ENCODE measurements at places on chromosomes 3 and 15.

DNA sequence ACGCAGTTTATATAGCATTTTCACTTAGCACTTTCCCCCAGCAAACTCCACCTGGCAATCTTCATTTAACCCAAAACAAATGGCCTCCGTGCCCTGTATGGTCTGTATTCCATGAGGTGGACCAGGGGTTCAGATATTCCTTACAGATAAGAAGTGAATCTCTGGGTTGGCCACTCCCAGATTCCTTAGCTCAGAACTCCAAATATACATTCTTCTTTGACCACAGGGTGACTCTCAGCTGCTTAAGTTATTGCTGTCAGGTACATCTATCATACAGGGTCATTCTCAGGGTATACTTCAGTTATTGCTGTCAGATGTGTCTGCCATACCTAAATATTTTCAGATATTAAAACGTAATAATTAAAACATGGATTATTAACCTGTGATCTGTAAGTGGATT, 229.8 kb downstream of the TBL1XR1 start:
- no peak for DNase-seq

GRCh38 chr15:63292771-63293170, 15.4 kb downstream of the APH1B start:
- no peak for DNase-seq

GRCh38 chr3:156577736-156578135, 22.8 kb upstream of the SSR3 start:
- DNase-seq, result no peak

- DNase-seq, result no peak
These were observed 235.7 kb downstream of the THRB start for GRCh38 chr3:24258727-24259600.

DNA sequence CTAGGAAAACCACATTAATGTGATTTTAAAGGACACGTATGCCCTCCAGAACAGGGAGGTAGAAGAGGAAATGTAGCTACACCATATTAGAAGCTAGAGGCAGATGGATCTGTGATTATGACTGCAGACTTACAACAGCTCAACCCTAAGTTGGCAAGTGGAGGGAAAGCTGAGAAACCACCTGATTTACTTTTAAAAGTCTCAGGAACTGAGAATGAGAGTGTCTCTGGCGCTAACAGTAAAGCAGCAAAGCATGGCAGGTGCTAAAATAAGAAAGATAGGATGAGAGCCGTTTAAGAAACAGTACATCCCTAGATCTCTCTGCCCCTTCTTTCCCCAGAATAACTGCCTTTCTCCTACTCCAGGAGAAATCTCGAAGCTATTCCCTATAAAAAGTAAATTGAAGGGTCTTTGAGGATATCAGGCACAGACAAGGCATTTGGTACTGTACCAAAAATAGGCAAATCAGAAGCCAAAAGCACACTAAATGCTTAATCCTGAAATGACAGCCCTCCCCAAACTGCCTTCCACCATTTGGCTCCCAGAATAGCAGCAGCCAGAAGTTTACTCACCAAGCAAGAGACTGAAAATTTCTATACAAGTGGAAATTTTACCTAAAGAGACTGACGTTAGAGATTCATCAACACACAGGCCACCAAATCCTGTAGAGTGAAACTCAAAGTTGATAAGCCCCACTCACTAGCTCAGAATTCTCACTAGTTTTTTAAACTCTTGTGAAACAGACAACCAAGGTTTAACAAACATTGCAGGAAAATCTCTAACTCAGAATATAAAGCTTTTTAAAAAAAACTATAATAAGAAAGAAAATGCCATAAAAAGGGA, 34.3 kb upstream of the PARP14 start:
- DNase-seq, result no peak

DNA sequence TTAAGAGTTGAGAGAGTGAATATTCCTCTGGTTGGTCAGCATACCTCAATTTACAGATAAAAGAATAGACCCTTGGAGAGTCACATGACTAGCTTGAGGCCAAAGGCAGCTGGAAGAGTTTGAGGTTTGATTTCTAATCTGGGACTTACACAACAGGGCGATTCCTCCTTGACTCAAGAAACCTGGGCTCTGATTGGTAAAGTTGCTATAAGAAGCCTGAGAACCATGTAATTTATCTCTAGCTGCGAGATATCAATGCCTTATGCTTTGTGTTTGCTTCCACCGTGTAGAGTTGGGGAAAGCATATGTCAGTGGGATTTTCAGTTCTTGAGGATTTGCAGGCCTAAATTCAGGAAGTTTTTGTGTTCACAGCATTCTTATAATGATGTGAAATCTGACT, 206.0 kb downstream of the KLHL25 start:
- DNase-seq, result no peak

DNA sequence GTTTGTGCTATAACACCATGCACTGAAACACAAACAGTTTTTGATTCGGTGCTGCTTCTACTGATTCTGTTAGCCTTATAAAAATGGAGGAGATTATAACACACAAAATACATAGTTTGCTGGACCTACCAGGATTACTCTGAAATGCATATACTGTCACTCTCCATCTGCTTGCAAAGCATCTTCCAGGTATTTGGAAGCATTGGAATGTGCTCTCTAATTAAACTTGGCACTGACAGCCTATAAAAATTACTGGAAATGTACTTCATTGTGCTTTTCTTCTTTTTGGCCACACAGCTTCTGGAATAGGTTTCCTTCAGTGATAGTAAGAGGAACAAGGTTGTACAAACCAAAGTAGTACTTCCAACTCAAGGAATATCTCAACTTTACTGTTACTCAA, 376.1 kb downstream of the UNC13C start:
- DNase-seq, result no peak

DNA sequence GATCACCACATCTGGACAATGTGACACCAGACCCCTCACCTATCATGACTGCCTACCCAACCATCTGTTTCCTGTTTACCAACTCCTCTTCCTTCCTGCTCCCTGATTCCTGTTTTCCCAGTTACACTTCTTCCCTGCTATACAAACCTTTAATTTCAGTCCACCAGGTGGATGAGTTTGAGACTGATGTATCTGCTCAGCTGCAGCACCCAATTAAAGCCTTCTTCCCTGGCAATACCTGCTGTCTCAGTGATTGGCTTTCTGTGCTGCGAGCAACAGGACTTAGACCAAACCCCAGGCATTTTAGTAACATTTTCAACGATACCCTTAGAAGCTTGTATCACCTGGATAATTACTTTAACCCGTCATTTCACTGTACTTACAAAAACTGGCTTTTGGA, 968.2 kb upstream of the NR2F2 start:
- DNase-seq, result no peak

GRCh38 chr3:190862209-190863118, at the start of gene GMNC:
GMNC (minus strand) TSS chr3:190862694; CDS start chr3:190862615, 79 bp downstream.
- DNase-seq, result no peak

- DNase-seq, result no peak
These were observed 7.0 kb downstream of the TRAK1 start for GRCh38 chr3:42098171-42098570.

DNA sequence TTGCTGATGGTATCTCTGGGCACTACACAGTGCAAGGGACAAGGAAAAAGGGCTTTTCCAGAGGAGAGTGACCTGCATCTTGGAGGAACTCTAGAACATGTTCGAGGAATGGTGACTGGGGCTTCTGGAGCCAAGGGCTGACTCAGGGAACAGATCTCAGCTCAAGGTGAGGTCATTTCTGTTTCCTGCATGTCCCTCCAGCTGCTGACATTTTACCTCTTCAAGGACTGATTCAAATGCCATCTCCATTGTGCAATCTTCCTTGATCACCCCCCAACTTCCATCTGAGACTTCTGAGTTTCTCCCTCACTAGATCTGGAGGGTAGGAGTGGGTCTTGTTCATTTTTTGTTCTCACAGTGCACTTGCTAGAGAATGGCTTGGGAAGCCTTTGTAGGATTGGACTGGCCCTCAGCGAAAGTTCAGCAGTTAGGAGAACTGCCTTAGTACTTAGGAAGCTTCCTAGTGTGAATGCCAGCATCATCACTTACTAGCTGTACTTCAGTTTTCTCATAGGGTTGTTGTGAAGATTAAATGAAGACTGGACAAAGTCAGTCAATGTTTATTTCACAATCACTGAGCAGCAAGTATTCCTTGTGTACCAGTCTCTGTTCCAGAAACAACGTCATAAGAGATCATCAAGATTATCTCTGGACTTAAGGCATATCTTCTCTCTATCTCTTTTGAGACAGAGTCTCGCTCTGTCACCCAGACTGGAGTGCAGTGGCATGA, 2.6 kb upstream of the IDH3A start:
- no peak for DNase-seq

DNA sequence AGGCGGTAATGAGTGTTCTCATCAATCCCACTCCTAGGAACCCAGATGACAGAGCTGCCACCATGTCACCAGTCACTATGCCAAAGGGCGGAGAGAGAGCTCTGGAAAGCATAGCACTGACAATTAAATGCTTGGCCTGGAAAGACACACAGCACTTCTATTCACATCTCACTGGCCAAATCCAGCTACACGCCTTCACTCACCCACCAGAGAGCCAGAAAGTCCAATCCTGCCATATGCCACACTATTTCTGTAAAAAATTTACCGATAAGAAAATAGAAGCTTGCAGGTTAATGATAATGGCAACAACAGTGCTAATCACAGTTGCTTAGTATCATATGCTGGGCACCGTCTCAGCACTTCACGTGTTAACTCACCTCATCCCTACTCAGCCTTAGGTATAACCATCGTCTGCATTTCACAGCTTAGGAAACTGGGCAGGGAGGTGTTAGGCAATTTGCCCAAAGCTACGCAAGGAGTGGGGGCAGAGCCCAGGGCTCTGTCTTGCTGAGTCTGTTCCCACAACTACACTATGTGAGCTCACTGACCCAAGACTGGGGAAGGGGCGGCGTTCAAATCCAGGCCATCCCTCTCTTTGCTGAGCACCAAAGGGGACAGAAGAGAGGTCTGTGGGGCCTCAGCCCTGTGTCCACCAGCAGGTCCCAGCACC, 16.5 kb downstream of the KLHL25 start:
- no peak for DNase-seq

DNA sequence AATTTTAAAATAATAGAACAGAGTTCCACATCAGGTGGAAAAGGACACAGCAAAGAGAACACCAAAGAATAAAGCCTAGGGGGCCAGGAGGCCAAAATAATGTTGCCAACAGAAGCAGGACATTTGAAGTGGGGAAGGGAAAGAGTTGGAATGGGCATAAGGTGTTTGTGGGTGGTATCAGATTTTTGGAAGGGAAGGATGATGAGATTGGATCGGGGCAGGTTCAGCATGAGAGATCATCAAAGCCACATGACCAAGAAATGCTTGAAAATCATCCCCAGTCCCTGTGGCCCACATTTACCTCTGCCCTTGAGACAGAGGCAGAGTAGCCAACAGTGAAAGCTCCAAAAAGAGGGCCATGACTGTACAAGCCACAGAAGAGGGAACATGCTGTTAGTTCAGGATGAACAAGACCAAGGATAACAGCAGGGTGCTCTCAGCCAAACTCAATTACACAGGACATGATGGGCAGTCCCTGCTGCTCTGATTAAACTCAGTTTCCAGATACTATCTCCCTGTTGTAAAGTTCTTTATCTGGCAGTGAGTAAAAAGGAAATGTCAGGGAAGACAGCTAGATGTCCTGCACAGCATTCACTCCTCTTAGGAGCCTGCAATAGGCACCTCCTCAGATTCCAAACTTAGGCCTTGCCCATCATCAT, 32.5 kb downstream of the RAB27A start:
- no peak for DNase-seq

DNA sequence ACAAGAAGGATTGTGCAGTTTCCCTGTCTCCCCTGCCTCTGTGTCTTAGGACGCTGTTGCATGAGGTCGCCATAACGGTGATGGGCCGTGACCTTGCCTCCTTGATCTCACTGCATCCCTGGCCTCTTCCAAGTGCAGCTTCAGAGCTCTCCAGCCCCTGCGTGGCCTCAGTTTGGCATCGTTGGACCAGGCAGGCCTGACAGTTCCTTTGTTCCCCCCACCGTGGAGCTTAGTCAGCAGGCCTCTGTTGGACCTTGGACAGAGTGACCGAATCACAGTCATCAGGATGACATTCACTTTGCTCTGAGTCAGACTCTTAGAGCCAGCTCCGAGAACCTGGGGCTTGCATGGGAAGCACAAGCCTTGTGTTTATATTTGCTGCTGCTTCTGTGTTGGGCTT, 139.4 kb downstream of the OPA1 start:
- no peak for DNase-seq

GRCh38 chr3:151156618-151157216, 46.3 kb downstream of the GPR171 start:
- peak; percentile 45 for DNase-seq

DNA sequence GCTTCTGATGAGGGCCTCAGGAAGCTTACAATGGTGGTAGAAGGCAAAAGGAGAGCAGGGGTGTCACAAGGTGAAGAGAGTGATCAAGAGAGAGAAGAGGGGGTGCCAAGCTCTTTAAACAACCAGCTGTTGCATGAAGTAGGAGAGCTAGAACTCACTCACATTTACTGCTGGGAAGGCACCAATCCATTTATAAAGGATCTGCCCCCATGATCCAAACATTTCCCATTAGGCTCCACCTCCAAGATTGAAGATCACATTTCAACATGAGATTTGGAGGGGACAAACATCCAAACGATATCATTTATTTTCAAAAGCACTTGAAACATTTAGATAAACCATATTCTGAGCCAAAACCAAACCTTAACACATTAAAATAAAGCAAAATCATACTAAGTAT, 26.3 kb downstream of the ANKRD28 start:
- DNase-seq, result no peak

DNA sequence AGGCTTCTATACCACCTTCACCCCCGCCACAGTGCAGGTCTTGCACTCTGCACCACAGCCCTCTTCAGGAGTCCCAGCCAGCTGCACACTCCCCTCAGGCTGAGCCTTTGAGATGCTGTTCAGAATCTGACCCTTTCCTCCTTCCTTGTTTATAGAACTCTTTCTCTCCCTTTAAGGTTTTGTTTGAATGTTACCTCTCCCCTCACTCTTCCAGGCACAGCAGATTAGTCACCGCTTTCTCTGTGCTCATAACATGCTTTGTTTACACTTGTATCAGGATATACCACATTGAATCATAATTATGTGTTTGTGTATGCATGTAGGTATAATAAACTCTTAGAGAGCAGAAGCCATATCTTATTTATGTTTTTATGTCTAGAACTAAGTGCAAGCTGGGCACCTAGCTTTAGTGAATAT, 168.4 kb upstream of the BCL6 start:
- no peak for DNase-seq

GRCh38 chr15:60413231-60413824, 15.5 kb upstream of the ANXA2 start:
- DNase-seq, result no peak
